ENCODE measurements at places on chromosomes 13 and 19. TPM values are rescaled to one million over a fixed set of nuclear protein-coding genes. Genes with fewer than 3 reads are reported as not detected.

Gene CCDC124
- total RNA-seq, result 114 TPM

Gene GPR183
- not detected for total RNA-seq

GRCh38 chr13:73702419-73703071 is 431.7 kb downstream of the KLF12 start:
- no peak overlapping the region for H3K4me3 ChIP-seq
- no peaks in the 10 kb centered on the region for H3K4me1 ChIP-seq
- peak; percentile 23 for DNase-seq
- H3K27ac ChIP-seq, result no peak overlapping the region
- H3K36me3 ChIP-seq, result no peaks in the 10 kb centered on the region

DNA sequence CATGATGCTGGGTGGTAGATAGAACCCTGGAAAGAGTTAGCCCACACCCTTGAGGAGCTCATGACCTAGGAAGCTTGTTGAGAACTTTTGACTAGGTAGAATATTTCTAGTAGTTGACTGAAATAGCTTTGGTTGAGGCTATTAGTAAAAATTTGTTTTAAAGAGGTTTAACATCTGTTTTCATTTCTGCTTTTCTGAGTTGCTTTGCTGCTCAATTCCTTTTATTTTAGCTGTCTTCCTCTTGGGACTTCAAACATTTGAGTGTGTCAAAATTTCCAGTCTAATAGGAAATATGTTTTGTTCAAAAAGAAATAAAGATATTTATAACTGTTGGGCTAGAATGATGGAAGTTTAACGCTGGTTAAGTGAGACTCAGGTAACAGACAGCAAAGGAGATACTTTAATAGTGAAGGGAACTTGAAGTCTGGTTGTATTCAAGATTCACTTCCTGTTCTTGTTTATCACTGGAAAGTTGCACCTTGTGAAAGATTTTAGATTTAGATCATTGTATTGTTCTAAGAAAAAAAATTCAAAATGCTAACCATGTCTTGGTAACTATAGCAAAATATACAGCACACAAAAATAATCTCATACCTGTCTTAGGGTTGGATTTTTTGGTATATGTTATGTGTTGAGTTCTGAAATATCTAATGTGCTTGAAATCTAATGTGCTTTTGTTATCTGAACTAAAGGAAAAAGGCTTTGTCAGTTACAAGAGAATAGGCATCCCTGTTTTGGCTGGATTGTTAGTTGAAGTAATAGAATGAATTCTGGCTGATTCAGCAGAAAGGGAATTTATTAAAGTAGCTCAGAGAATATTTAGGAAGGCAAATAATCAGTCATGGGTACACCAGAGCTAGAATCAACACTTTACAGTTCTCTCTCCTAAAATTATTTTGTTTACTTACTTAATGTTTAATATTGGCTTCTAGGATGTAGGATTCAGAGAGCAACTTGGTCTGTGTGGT is 24.4 kb upstream of the GPR18 start:
- H3K4me3 ChIP-seq, result no peak overlapping the region
- H3K27me3 ChIP-seq, result no peaks in the 10 kb centered on the region
- H3K27ac ChIP-seq, result no peak overlapping the region
- H3K4me1 ChIP-seq, result no peaks in the 10 kb centered on the region
- no peak for DNase-seq

- H3K27ac ChIP-seq, result no peak overlapping the region
- no peak overlapping the region for H3K4me3 ChIP-seq
- no peak for DNase-seq
- no peaks in the 10 kb centered on the region for H3K4me1 ChIP-seq
- H3K36me3 ChIP-seq, result no peaks in the 10 kb centered on the region
Measured at GRCh38 chr19:58010507-58010906, 7.9 kb upstream of the ZNF606 start.

GRCh38 chr19:16001481-16002312 is 52.9 kb downstream of the OR10H4 start:
- no peak overlapping the region for H3K27ac ChIP-seq
- no peaks in the 10 kb centered on the region for H3K27me3 ChIP-seq
